Endothelial cell (in vitro differentiated cells): ENCODE measurements at places on chromosomes 3 and 15.
A peak's percentile ranks its signal among the peaks of the same experiment; 100 is the strongest.

- H3K27ac ChIP-seq, result no peak overlapping the region
- H3K4me3 ChIP-seq, result no peak overlapping the region
- H3K27me3 ChIP-seq, result peaks cover 9% of the 10 kb centered on the region
Measured at GRCh38 chr3:46874430-46874829, 3.1 kb upstream of the PTH1R start.

- no peak for DNase-seq
- H3K4me3 ChIP-seq, result no peak overlapping the region
- H3K27me3 ChIP-seq, result peaks cover 13% of the 10 kb centered on the region
- peaks cover 54% of the 10 kb centered on the region for H3K4me1 ChIP-seq
- H3K36me3 ChIP-seq, result peaks cover 24% of the 10 kb centered on the region
Measured at GRCh38 chr15:77503764-77504163, 83.1 kb downstream of the HMG20A start.

- peaks cover 2% of the 10 kb centered on the region for H3K27me3 ChIP-seq
- no peak overlapping the region for H3K4me3 ChIP-seq
- DNase-seq, result no peak
- H3K27ac ChIP-seq, result no peak overlapping the region
- H3K4me1 ChIP-seq, result no peaks in the 10 kb centered on the region
Measured at GRCh38 chr15:85813234-85813633, 18.5 kb upstream of the KLHL25 start.

GRCh38 chr3:116037954-116038911 lies 407.1 kb downstream of the LSAMP start:
- H3K4me3 ChIP-seq, result no peak overlapping the region
- DNase-seq, result no peak
- no peak overlapping the region for H3K27ac ChIP-seq
- peaks cover 8% of the 10 kb centered on the region for H3K4me1 ChIP-seq
- no peaks in the 10 kb centered on the region for H3K36me3 ChIP-seq
- H3K27me3 ChIP-seq, result no peaks in the 10 kb centered on the region

DNA sequence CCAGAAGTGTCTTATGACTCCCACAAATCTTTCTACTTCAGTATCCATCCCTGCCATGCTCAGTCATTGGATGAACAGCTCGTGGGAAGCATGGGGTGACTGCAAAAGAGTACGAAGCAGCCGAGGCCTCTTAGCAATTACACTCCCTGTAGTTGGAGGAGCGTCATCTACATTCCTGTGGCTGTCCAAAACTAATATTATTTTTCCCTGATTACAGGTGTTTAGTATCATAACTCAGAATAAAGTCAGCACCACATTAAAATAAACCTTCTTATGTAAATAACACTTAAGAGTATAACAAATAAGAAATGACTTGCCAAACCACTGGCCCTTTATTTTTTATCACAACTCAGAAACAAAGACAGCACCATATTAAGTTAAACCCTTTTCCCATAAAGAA lies 141.5 kb downstream of the PLOD2 start:
- H3K27me3 ChIP-seq, result peaks cover 6% of the 10 kb centered on the region
- no peak overlapping the region for H3K27ac ChIP-seq
- no peaks in the 10 kb centered on the region for H3K4me1 ChIP-seq
- DNase-seq, result no peak
- H3K4me3 ChIP-seq, result no peak overlapping the region
- no peaks in the 10 kb centered on the region for H3K36me3 ChIP-seq

- H3K27me3 ChIP-seq, result peaks cover 9% of the 10 kb centered on the region
- peaks cover 26% of the 10 kb centered on the region for H3K36me3 ChIP-seq
- DNase-seq, result no peak
- H3K4me1 ChIP-seq, result peaks cover 32% of the 10 kb centered on the region
- H3K27ac ChIP-seq, result peak overlapping the region; percentile 89
Measured at GRCh38 chr3:52456169-52456799, 880 bp downstream of the NISCH start.

DNA sequence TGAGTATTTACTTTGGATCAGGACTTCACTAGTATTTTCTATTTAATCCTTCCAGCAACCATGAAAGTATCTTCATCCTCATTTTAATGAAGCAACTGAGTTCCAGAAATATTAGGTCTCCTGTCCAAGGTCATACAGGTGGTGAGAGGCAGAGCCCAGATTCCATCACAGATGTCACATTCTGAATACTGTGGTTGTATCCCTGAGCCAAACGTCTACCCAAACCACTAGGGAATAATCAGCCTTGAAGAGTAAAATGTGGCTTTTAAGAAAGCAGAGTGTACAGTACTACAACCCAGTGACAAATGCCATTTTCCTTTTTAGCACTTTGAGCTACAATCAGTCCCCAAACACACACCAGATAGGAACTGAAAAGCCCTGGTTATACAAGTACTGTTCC lies 93.3 kb upstream of the TRIM42 start:
- no peaks in the 10 kb centered on the region for H3K4me1 ChIP-seq
- DNase-seq, result no peak
- H3K27ac ChIP-seq, result no peak overlapping the region
- peaks cover 1% of the 10 kb centered on the region for H3K27me3 ChIP-seq
- no peak overlapping the region for H3K4me3 ChIP-seq
- H3K36me3 ChIP-seq, result no peaks in the 10 kb centered on the region
